ENCODE measurements at places on chromosomes 1 and 21.

DNA sequence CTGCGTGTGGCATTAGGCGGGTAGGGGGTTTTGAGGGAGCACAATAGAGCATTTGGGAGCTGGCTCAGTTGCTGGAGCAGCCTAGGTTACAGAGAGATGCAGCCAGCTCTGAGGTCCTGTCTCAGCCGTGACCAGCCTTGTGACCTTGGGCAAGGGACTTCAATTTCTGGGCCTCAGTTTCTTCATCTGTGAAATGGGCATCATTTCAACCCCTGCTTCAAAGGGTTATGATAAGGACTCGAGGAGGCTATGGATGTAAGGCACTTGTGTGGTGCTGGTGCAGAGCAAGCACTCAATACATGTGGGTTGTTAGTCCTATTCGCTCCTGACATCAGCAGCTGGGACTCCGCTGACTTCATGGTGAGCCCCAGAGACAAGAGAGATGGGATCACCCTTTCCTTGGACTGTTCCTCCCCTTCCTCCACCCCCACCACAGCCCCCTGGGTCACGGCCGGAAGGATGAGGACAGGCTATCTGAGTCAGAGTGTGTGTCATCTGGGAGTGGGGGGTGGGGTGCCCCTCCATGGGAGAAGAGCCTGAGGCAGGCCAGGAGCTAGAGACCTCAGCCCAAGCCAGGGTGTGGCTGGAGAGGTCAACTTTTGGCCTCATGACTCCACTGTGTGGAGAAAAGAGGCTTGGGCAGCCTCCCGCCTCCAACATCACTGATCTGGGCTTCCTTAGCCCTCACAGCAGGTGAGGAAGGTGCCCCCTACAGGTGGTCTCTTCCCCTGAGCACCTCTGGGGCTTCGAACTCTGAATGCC is 71.4 kb upstream of the ZBTB40 start:
- DNase-seq: no peak

GRCh38 chr1:119721896-119722295 is 10.2 kb downstream of the PHGDH start:
- no peak for DNase-seq

DNA sequence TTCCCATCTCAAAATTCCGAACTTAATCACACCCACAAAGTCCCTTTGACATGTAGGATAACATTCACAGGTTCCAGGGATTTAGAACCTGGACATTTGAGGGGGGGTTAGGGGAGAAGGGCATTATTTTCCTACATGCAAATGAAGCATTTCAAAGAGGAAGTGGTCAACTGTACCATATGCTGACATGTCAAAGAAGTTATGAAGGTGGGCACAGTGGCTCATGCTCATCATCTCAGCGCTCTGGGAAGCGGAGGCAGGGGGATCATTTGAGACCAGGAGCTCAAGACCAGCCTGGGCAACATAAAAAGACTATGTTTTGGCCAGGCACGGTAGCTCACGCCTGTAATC is 35.7 kb downstream of the PTP4A2 start:
- no peak for DNase-seq

GRCh38 chr21:28608646-28609045 is 384.0 kb downstream of the LTN1 start:
- DNase-seq: no peak

DNA sequence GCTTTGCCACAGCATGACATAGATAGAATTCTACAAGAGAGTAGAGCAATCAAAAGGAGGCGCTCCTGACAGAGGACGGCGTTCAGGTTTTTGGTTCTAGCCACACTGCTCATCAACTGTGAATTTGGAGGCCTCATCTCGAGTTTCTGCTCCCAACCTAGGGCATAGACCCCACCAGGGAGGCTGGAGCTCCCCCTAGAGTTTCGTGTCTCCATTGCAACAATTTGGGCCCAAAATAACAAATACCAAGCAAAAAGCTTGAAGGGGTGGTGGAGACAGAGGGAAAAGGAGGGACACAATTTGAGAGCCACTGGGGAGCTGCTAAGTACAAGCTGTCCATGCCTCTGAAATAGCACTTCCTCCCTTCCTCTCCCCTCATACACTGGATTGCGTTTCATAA is 297.0 kb downstream of the GPATCH2 start:
- no peak for DNase-seq

All from stimulated activated CD8-positive, alpha-beta memory T cell treated with anti-CD3 and anti-CD28 coated beads, Interleukin-4, amount 100 ng/mL, for 1 hour (primary cell).